ENCODE measurements at places on chromosomes 6 and 20.
A peak's percentile ranks its signal among the peaks of the same experiment; 100 is the strongest.

DNA sequence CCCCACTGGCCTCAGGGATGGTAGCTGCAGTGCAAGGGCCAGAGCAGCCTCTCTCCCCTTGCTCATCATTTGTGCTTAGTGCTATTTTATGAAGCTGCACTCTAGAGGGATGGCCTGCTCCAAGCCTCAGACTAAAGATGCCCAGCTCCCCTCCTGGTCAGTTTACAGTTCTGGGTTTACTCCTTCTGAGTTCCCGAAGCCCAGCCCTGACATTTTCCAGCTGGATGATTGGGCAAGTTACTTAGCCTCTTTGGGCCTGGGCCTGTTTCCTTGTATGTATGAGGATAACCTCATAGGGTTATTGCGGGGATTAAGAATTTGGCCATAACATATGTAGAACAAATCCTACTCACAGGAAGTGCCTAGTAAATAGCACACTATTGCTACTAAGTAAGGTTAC, 31.8 kb upstream of the EMILIN3 start:
- no peak for DNase-seq

GRCh38 chr20:59404749-59405148, 104.3 kb downstream of the EDN3 start:
- no peak for DNase-seq

- DNase-seq = no peak
Measured at GRCh38 chr6:40721271-40721952, 134.2 kb upstream of the LRFN2 start.

- no peak for DNase-seq
Measured at GRCh38 chr6:84061174-84061573, 27.6 kb downstream of the MRAP2 start.

- DNase-seq = no peak
Measured at GRCh38 chr6:166325383-166326042, 16.8 kb downstream of the SFT2D1 start.

- DNase-seq = no peak
Measured at GRCh38 chr20:61354901-61355495, 102.9 kb downstream of the CDH4 start.

DNA sequence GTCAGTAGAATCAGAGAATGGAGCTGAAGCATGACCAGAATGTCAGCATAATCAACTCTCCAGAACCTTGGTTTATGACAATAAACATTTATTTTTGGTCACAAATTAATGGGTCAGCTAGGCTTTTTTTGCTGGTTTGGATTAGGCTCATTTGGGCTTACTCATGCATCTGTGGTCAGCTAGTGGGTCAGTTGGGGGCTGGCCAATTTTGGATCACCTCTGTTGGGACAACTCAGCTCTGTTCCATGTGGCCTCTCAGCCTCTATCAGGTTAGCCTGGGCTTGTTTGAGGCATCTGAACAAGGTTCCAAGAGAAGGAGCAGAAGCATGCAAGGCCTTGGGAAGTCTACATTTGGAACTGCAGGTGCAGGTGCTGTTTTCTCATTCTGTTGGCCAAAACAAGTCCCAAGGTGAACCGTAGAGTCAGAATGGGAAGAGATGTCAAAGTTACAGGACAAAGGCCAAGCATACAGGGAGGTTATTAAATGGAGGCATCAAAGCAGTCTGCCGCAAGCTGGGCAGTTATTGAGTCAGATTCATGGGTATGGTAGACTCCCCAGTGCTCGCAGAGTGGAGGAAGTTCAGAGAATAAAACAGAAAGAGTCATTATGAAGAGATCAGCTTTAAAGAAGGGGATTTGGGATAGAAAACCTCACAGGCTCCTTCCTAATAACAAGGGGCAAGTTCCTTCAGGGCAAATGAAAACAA, 173.0 kb downstream of the PLCB4 start:
- DNase-seq = no peak

- no peak for DNase-seq
Measured at GRCh38 chr6:9543649-9544048, 871.2 kb downstream of the TFAP2A start.

GRCh38 chr6:122609881-122610689, at the start of gene PKIB:
Gene PKIB (plus strand): TSS chr6:122610405. CDS start chr6:122717795, 107,390 bp downstream.
- DNase-seq = no peak

GRCh38 chr6:15296735-15297134, 50.9 kb downstream of the JARID2 start:
- no peak for DNase-seq

- peak; percentile 89 for DNase-seq
Measured at GRCh38 chr20:48180618-48181017, 395.3 kb upstream of the SULF2 start.

DNA sequence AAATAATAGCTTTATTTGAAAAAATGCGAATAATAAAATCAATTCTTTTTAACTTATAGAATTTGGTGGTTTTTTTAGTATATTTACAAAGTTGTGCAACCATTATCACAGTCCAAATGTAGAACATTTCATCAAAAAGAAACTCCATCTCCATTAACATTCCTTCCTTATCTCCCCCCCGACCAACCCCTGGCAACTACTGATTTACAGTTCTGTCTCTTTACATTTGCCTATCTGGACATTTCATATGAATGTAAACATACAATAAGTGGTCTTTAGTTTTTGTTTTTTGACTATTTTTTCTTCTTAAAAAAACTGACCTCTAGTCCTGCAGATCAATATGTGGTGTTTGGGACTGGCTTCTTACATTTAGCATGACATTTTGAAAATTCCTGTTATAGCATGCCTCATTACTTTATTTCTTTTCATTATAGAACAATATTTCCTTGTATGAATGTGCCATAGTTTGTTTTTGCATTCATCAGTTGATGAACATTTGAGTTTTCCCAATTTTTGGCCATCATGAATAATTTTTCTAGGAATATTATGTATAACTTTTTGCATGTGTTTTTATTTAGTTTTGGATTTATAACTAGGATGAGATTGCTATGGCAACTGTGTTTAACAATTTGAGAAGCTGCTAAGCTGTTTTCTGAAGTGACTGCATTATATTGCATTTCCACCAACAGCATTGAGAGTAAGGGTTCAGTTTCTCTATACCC, 344.7 kb downstream of the NKAIN2 start:
- DNase-seq = no peak

DNA sequence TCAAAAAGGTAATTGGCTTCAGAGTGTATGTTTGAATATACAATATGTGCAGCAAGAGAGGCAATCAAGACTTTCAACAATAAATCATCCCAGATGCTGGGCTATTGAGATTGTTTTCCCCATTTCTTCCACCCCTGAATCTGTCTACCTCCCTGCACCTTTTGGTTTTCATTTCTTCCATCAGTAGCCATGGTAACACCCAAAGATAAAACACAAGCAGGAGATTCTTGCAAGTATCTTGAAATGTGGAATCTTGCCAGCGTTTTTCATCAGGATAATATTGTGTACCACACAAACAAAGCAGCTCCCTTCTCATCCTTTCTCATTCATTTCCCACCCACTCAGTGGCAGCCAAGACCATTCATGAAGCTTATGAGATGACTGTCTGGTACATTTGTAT, 73.0 kb upstream of the NRSN1 start:
- DNase-seq = no peak

GRCh38 chr6:160367798-160368547, 19.8 kb downstream of the SLC22A3 start:
- no peak for DNase-seq

DNA sequence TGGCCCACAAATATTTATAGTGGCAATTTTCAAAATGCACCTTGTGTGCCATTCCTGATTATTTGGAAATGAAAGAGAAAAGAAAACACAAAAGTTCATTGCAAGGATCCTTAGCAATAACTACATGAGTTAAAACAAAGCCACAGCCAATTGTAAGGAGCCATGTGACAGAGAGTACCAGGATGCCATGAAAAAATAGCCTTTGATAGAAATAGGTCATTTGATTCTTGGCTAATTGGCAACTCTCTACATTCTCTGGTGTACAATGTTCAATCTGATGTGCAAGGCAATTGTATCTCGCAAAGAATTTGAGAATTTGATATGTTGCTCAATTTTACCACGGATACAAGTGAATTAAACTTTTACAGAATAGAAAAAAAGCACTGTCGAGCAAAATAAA, 9.6 kb downstream of the HLA-A start:
- no peak for DNase-seq

DNA sequence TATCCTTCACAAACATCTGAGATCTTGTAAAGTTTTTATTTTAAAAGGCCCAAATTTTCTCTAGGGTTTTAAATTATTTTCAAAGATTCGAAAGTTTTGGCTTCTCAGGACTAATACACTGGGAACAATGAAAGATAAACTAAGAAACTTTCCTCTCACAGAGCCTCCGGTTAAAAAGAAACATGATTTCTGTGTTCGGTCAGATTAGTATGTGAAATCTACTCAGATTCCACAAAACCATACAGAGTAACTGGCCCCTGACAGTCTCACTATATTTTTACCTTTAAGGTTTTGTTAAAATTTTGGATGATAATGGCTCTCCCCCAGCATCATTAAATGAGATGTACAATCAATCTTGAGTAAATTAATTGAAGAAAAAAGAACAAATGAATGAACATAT, 471.0 kb downstream of the COL12A1 start:
- no peak for DNase-seq

DNA sequence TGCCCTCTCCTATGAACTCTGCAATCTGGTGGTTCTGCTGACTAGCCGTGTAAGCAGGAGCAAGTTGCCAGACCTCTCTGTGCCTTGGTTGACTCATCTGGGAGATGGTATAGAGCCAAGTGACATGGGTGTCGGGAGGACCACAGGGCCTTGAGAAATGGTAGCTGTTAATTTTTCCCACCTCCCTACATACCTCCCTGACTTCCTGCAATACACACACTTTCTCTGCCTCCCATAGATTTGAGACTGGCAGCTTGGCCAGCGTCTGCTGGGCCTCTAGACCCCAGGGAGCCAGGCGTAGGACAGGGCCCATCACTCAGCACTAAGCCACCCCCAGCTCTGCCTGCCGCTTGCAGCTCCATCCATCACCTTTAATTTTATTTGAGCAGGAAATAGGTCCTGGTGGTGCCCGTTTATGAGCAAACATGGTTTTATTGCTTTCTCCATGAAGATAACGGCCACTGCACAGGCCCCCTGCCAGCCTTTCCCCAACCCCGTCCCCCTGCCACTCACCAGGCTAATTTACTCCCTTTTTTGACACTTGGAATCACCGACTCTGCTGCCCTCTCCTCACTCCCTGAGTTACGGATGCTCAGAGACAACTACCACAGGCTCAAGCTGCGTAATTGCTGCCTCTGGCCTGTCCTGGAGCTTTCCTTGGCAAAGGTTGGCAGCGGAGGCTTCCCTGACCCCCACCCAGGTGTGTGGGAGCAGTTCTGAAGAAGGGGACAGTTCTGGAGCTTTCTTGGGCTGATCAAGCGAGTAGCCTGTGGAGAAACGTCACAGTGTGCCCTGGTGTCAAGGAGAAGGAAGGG, 11.1 kb downstream of the GLP1R start:
- DNase-seq = no peak

DNA sequence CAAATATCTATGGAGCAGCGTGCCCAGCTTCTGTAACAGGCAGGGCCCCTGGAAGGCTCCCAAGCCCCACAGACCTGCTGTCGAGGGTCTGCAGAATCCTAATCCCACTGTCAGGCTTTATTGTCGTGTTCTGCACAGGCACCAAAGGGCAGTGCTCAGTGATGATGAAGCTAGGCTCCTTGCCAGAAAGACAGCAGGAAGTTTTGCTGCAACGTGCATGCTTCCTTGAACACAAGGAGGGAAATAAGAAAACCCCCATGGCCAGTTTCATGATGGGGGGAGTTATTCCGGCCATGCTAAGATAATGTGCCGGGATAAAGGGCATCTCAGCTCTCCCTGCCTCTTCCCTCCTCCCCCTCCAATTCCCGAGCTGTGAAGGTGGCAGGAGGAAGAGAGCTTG, 109.4 kb upstream of the KCNG1 start:
- no peak for DNase-seq

- no peak for DNase-seq
Measured at GRCh38 chr6:149860834-149861602, 3.1 kb downstream of the LRP11 start.

GRCh38 chr6:118810420-118811027, 83.4 kb upstream of the ASF1A start:
- DNase-seq = no peak

DNA sequence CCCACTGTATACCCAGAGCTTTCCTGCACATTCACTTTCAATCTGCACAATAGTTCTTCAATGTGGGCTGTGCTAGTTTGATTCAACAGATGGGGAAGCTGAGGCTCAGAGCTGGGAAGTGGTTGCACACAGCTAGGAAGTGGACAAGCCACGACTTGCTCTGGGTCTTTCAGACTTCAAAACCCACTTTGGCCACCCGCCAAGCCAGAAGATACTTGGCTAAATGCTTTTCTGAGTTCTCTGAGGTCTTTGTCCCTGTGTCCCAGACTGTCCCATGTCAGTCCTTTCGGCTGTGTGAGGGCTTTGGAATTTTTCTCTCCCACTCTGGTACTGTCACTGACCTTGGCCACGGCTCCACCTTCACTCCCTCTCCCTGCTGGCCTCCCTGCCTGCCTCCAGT, 10.6 kb downstream of the PDYN start:
- DNase-seq = no peak

- DNase-seq = no peak
Measured at GRCh38 chr6:55101157-55101556, 73.2 kb upstream of the HCRTR2 start.

GRCh38 chr6:169424149-169424804, 170.6 kb upstream of the THBS2 start:
- no peak for DNase-seq

DNA sequence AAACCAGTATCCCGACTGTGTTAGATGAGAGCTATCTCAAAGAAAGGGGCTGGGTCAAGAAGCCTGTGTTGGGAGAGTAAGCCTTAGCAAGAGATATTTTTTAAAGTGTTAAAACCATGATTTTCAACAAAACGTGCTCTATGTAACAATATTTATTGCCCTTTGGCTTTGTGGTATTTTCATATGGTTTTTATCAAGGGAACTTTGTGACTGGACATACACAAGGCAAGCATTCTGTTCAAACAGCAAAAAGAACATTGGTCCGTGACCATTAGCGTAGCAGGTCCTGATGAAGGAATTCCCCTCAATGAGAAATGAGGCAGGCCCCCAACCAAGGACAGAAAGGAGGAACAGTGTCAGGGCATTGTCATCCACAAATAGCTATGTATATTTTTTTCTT, 222.6 kb downstream of the MYLK4 start:
- DNase-seq = no peak

DNA sequence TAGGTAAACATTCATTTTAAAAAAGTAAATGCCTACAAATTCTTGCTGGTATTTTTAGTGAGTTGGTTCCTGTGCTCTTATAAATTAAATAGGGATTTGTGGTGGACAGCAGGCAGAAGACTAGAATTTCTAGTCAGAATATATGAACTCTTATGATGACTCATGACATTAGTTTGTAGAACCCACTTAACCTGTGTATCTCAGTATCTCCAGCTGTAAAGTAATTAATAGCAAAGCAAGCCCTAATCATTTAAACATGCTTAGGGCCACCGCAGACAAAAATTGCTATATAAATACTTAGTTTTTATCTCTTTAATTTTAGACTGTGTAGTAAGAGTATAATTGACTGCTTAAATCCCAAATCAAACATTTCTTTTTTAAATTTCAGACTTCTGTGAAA, 2.4 kb downstream of the FAM135A start:
- DNase-seq = no peak

GRCh38 chr20:47784599-47785310, 526 bp downstream of the SULF2 start:
- DNase-seq = no peak

GRCh38 chr6:15082708-15083107, 163.2 kb upstream of the JARID2 start:
- no peak for DNase-seq

- DNase-seq = no peak
Measured at GRCh38 chr6:116764629-116764960, 924 bp downstream of the FAM162B start.

All from brain pericyte (primary cell).